ENCODE measurements at places on chromosomes 2 and 18.
A peak's percentile ranks its signal among the peaks of the same experiment; 100 is the strongest.

- DNase-seq, result no peak
These were observed 1102.6 kb upstream of the PIK3C3 start for GRCh38 chr18:40852406-40852805.

DNA sequence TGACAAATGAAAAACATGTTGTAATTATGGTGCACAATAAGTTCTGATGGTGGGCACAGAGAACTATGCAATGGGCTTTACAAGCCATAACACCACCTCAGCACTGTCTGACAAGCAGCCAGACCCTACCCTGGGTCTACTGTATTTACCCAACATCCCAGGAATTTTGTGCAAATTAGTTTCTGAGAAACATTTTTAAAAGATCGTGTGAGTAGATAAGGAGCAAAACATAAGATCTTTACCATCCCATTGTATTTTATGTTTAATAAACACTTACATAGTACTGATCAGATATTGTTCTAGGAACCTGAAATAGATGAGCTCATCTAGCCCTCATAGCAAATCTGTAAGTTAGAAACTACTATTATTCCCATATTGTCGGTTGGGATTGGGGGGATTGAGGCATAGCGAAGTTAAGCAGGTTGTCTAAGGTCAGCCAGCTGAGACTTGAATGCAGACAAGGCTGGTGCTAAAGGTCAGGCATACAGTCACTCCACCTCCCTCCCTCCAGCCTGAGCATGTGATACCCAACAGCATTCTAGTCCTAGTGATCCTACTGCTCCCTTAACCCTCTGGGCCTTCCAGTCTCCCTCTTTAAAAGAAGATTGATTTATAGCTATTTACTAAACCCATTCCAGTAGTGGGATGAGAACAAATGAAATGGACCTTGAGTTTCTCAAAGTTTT is 67.4 kb upstream of the STAM2 start:
- DNase-seq, result no peak

- DNase-seq, result no peak
These were observed 18.1 kb downstream of the CYP1B1 start for GRCh38 chr2:38057651-38058410.

DNA sequence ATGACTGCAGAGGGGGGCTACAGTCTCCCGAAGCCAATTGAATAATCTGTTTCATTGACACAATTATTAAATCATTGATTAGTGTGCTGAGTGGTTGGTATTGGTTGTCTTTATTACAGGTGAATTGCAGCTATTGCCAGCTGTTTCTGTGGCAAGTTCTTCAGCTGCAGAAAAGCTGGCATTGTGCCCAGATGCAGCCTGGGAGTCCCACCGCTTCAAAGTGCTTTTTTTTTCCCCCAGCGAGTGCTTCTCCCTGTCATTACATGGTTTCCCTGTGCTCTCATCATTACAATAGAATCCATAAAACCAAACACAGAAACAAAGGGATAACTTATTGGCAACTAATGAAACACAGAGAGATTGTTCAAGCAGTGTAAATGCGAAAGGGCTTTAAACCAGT is 164.7 kb downstream of the GRB14 start:
- DNase-seq, result no peak

GRCh38 chr2:53500181-53500580 is 267.4 kb upstream of the CHAC2 start:
- DNase-seq, result no peak

DNA sequence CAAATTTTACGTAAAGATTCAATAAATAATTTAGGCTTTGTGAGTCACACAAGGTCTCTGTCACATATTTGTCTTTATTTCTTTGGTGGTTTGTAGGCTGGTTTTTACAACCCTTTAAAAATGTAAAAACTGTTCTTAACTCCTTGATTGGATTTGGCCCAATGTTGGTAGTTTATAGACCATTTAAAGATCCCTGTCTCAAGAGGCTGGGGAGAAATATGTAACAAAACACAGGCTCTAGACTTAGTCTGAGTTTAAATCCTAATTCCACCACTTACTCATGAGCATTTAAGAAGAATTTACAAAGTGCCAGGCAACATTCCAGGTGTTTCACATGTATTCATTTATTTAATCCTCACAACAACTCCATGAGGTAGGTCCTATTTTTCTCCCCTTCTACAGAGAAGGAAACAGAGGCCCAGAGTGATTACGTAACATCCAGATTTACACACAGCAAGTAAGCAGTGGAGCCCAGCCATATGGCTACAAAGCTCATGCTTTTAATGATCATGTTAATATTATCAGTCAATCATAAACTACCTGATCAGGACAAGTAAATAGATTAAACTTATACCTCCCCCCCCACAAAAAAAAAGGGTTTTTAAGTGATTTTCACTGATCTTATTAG is 416.6 kb upstream of the ACVR2A start:
- DNase-seq, result no peak

DNA sequence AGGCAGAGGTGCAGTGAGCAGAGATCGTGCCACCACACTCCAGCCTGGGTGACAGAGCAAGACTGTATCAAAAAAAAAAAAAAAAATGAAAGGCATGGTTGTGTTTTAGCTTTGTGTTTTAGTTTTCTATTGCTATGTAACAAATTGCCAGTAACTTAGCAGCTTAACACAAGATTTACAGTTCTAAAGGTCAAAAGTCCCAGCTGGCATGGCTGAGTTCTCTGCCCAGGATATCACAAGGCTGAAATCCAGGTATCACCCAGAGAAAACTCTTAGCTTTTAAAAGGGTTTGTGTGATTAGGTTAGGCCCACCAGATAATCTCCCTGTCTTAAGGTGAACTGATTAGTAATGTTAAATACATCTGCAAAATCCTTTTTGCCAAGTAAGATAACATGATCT is 107.7 kb upstream of the YPEL5 start:
- no peak for DNase-seq

DNA sequence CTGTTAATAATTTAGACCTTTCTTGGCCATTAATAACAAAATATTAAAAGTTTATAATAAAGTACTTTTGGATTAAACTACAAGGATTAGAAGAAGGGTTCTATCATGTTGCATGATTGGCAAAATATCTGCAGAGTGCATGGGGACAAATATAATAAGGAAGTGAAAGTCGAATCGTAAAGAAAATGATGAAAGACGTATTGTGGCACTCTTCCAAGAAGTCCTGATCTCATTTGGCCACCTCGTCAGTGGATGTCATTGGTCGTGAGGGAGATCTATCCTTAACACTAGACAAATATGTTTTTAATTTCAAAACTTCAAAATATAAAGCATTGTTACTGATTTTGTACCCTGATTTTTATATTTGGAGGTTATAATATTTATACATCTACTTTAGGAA is 197.7 kb upstream of the STON1 start:
- DNase-seq, result no peak

DNA sequence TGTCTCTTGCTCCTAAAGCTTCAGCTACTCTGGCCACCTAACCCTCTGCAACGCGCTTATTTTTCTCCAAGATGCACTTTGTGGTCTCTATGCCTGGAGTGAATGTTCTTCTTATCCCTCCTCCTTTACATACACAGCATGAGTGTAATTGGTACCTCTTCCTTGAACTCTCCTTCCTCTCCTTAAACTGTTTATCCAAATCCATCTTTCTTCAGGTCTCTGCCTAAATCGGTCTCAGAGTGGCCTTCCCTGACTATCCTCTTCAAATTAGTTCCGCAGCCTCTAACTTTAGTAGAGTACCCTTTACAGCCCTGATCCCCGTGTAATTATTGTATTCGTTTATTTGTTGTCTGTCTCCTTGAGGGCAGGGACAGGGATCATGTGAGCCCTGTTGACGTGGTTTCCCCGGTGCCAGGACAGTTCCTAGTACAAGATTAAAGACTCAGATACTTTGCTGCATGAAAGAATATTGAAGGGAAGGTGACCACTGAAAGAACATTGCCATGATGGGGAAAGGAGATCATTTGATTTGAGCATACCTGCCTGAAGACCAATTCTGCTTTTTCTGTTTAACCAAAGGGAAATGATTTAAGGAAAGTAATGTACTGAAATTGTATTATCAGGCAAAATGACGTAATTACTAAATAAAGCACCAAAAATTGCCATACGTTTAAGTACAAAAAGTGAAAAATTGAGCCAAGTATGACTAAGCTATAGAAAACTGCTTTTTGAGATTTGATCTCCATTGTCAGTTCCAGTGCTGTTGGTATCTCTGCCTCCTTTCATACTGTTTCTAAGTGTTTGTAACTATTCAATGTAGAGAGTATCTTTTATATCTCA is 1.2 kb downstream of the CNOT9 start:
- no peak for DNase-seq

- DNase-seq, result no peak
These were observed 80.6 kb downstream of the RIT2 start for GRCh38 chr18:43034683-43035500.

DNA sequence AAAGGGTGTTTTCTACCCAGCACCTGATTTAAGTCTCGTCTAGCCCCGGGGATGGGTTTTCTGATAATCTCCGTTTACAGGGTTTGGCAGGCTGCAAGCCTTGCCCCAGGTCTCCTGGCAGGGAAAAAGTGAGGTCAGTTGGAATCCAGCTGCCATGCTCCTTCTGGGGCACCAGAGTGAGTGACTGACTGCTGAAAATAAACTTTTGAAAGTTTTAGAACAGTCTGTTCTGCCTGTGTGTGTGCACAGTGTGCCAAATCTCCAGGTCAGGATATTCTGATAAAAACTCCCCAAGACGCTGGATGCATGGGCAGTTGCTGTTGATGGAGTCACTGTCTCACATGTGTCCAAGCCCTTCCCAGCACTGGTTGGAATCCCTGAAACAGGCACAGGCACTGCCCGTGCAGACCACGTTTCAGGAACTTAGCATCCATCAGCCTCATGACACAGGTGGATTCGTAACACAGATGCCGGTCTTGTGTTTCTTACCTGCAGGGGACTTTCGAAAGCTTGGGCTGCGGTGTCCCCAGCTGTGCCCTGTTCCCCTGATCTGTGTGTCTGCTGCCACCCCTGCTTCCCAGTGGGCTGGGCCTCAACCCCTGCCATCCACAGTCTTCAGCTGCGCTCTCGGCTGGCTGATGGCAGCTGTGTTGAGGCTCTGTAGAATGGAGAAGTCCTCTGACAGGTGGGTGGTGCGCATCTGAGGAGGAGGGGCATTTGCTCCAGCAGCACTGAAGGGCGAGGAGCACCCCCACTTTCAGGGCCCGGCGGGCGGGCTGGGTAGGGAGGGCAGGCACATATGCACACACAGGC is 65.0 kb downstream of the SH3RF3 start:
- DNase-seq, result no peak

GRCh38 chr2:104896446-104896845 is 42.5 kb downstream of the POU3F3 start:
- no peak for DNase-seq

GRCh38 chr2:126894082-126894481 is 4.6 kb upstream of the TEX51 start:
- DNase-seq, result no peak

GRCh38 chr2:159137511-159138241 is 148.8 kb downstream of the WDSUB1 start:
- no peak for DNase-seq

GRCh38 chr2:216680951-216681629 is 14.3 kb downstream of the IGFBP5 start:
- peak; percentile 19 for DNase-seq

- no peak for DNase-seq
These were observed 10.1 kb downstream of the SERPINB10 start for GRCh38 chr18:63917817-63918216.

GRCh38 chr2:1769703-1770422 is 25.5 kb upstream of the PXDN start:
- DNase-seq, result no peak

- DNase-seq, result no peak
These were observed 20.4 kb downstream of the IFIH1 start for GRCh38 chr2:162297925-162298552.

GRCh38 chr2:224780106-224780505 is 63.9 kb upstream of the CCDC195 start:
- no peak for DNase-seq

GRCh38 chr2:232363784-232364615 is 14.6 kb upstream of the ALPP start:
- no peak for DNase-seq

- no peak for DNase-seq
These were observed 216.4 kb downstream of the STK39 start for GRCh38 chr2:168030862-168031624.

DNA sequence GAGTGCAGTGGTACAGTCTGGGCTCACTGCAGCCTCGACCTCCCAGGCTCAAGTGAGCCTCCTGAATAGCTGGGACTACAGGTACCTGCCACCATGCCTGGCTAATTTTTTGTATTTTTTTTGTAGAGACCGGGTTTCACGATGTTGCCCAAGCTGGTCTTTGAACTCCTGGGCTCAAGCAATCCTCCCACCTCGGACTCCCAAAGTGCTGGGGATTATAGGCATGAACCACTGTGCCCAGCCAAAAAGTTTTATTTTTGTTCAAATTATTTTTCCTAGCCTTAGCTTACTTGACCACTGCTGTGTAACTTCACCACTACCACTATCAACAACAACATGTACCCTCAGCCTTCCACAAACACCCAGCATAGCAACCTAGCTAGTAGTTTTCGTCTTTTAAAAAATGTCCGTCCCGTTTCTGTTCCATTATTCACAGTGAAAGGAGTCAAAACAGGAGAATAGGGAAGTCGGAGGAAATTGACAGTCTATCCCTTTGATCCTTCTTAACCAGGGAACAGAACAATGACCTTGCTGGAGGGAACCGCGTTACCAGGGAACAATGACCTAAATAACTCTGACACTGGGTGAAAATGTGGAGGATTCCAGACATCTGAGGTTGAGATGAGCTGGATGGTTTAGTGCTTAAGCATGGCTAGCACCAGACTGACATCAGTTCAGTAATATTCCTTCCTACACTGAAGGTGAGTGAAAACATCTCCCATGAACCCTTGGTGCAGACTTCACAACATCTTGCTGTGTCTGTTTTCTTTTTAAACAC is 69.2 kb upstream of the ARL4C start:
- DNase-seq, result no peak

DNA sequence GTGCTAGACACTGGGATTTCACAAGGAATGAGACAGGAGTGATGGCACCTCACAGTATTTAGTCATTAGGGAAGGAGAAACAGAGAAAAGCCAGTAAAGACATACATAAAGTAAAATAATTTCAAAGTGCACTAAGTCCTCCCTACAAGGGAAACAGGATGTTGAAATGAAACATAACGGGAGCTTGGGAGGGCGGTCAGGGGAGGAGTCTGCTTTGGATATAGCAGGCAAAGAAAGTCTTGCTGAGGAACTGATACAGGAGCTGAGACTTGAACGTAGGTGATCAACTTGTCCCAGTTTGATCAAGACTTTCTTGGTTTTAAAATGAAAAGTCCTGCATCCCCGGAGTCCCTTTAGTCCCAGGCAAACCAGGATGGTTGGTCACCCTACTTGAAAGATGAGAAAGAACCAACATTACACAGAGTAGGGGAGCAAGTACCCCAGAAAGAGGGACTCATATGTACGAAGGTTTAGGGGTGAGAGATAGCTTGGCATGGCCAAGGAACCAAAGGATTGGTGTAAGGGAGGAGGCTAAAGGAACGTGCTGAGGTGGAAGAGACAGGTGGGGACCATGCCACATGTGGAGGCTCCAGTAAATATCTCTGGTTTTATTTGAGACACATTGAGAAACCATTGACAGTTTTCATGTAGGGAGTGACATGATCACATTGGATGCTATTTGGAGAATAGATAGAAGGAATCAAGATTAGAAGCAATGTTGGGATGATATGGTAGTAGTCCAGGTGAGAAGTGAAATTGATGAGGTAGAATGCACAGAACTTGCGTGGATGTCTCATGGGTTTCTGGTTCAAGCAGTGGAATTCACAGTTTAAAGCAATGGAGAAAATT is 28.4 kb downstream of the FBXO48 start:
- no peak for DNase-seq
